Stimulated activated CD4-positive, alpha-beta T cell treated with anti-CD3 and anti-CD28 coated beads, Interleukin-1b, Interleukin-23, amount 100 ng/mL, for 1 hour (primary cell): ENCODE measurements at places on chromosomes 13 and 19.

DNA sequence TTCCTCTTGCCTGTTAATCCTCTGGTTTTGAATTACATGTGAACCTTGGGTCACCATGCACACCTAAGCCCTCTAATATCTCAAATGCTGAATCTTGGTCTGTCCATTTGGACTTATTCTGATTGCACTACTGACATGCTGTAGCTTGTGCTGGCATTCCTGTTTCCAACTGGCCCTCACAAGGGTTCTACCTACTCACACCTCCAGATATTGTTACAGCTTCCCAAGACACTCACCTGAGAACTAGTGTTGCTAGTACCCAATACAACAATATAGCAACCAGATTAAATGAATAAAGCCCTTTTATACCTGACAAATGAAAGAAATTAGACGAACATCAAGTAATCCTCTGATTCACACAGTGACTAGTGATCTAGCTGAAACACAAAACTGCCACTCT lies 16.6 kb downstream of the TEX30 start:
- DNase-seq = no peak

- no peak for DNase-seq
Measured at GRCh38 chr13:59901191-59901590, 262.5 kb downstream of the DIAPH3 start.

GRCh38 chr19:12953138-12953798 lies 3.8 kb downstream of the GADD45GIP1 start:
- DNase-seq = no peak

DNA sequence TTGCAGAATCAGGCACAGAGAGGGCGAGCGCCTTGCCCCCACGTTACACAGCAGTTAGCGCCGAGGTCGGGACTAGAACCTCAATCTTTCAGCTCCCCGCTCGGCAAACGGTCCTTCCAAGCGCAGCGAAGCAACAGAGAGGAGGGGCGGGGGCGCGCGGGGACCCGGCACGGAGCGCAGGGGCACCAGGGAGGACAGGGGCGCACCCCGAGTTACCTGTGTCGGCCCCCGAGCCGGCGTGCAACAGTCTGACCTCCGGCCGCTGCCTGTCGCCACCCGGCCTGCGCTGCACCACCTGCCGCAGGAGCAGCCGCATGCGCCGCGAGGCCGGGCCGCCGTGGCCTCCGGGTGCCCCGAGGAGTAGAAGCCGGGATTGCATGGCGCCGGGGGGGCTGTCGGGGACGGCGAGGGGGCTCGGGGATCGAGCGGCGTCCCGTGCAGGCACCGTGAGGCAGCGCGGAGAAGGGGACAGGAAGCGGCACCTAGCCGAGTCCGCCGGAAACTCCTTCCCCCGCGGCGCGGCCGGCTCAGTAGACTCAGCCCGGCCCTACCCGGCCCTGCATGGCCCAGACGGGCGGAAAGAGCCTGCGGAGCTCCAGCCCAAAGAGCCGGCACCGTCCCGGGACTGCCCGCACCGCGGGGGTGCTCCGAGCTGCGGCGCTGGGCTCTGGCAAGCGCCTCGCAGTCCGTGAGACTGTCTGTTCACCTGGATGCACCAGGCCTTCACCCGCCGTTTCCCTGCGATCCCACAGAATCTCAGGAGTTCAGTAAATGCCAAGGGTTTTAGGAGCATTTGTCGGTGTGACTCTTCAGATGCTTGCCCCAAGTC lies at the start of gene VWA8:
VWA8 (minus strand) TSS at position 473 of the 829 bp plus-strand sequence; CDS start at position 379, 94 bp downstream.
- DNase-seq = peak; percentile 72

- no peak for DNase-seq
Measured at GRCh38 chr19:39557811-39558623, 18.1 kb upstream of the EID2 start.

GRCh38 chr13:59680429-59681024 lies 483.2 kb downstream of the DIAPH3 start:
- DNase-seq = no peak

- DNase-seq = peak; percentile 37
Measured at GRCh38 chr19:2775556-2776430, 7.3 kb downstream of the SGTA start.

GRCh38 chr13:39787086-39787487 lies 131.6 kb downstream of the COG6 start:
- DNase-seq = no peak

DNA sequence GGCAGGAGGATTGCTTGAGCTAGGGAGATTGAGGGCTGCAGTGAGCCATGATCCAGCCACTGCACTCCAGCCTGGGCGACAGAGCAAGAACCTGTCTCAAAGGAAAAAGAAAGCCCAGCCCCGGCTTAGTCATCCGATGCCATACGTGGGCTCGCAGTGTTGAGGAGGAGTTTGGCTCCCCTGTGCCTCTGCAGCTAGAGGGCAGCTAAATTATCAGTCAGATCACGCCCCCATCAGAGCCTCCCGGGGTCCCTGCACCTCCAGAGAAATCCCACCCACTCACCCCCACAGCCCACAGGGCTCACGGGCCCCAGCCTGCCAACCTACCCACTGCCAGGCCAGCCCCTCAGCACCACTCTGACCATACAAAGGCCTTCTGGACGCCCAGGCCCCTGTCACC lies 27.6 kb downstream of the MAU2 start:
- DNase-seq = no peak

GRCh38 chr13:32164622-32165268 lies 133.2 kb downstream of the FRY start:
- no peak for DNase-seq

DNA sequence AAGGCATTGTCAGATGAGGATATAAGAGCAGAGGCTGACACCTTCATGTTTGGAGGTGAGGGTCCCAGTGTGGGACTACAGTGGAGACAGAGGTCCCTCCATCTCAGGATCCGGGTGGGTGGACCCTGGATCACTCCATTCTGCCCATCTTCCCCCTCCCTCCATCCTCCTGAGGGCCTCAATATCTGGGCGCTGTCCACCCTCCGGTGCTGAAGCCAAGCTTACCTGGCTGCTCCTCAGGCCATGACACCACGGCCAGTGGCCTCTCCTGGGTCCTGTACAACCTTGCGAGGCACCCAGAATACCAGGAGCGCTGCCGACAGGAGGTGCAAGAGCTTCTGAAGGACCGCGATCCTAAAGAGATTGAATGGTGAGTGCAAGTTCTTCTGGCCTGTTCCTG lies 11.9 kb downstream of the CYP4F12 start:
- DNase-seq = no peak
